Smooth muscle cell of the brain vasculature (primary cell): ENCODE measurements at places on chromosomes 11 and 22.

- DNase-seq, result no peak
Observed at GRCh38 chr11:1766719-1767398, 3.1 kb upstream of the CTSD start.

- DNase-seq, result peak; percentile 75
Observed at GRCh38 chr11:95254131-95254704, 23.2 kb upstream of the SESN3 start.

DNA sequence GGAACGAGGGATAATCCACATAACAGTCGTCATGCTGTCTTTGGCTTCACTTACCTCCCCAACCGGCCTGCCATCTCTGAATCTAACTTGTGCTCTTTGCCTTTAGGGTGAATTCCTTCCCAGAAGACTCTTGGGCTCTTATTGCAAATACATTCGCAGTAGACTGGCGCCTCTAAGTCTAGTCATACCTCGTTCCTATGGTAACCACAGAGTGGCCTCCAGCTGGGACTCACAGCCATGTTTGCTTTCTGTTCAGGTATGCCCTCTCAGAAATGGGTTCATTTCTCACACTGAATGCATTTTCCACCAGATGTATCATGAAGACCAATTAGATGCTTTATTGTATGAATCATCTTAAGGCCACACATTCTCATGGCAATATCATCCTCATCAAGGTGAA lies 112.7 kb downstream of the FAR1 start:
- DNase-seq, result no peak

DNA sequence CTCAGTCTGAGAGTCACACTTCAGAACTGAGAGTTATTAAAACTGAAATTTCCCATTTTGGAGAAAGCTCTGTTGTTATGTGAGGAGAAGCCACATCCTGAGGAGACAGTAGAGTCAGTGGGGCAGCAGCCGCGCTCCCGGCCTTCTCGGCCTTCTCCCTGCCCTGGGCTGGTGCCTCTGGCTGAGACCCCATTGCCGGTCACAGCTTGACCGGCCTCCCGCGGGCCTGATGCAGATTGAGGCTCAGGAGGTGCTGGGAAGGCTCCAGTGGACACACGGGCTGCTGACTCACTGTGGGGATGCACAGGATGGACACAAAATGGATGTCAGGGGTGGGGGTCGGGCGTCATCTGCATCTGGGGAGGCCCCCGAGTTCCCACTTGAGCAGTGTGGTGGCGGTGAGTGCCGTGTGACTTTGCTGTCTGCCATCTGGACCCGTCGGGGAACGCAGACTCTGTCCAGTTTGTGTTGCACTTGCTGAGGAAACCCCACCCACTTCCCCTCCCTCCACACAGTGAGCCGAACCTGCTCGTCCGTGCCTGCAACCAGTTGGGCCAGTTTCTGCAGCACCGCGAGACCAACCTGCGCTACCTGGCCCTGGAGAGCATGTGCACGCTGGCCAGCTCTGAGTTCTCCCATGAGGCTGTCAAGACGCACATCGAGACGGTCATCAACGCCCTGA lies 50.1 kb downstream of the MUC6 start:
- DNase-seq, result no peak

- no peak for DNase-seq
Observed at GRCh38 chr11:57095417-57095816, 86.3 kb upstream of the LRRC55 start.

GRCh38 chr11:57266157-57266556 lies 29.1 kb upstream of the APLNR start:
- DNase-seq, result no peak
